ENCODE measurements at places on chromosomes 12 and 14.

- no peak for DNase-seq
Measured at GRCh38 chr12:104486363-104486750, 29.6 kb downstream of the CHST11 start.

DNA sequence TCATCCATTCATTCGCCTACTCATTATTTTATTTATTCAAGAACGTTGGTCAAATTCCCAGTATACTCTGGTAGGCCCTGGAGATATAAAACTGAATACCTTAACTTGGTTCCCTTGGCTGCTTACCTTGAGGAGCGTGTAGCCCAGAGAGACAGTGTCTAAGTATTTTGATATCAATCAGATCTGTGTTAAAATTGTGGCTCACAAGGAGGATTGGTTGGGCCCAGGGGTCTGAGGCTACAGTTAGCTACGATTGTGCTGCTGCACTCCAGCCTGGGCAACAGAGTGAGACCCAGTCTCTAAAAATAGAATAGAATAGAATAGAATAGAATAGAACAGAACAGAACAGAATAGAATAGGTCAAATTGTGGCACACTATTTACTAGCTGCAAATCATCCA, 438.4 kb downstream of the ADAMTS20 start:
- DNase-seq: no peak

- no peak for DNase-seq
Measured at GRCh38 chr12:132275110-132275531, 54.3 kb downstream of the GALNT9 start.

DNA sequence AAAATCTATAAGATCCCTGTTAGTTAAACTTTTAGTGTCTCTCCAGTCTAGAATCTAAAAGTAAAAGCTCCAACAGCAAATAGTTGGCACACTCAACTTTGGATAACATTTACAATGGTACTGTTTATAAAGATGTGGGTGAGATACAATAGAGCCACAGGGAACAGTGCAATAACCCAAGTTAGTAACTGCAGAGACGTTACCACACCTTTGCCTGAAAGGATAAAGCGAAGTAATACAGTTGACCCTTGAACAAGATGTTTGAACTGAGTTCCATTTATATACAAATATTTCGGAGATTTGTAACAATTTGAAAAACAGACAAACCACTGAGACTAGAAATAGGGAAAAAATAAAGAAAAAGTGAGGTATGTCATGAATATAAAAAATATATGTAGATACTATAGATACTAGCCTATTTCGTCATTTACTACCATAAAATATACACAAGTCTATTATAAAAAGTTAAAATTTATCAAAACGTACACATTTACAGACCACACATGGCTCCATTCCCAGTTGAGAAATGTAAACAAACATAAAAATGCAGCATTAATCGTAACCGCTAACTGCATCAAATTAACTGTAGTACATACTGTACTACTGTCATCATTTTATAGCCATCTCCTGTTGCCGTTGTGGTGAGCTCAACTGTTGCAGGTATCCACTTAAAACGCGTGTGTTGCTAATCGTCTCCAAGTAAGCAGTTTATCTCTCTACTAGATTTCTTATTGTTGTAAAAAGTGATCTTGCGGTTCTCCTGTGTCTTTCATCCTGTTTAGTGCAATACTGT, 56.5 kb upstream of the HIF1A start:
- DNase-seq: no peak

- DNase-seq: peak; percentile 93
Measured at GRCh38 chr12:75479963-75480461, 543 bp upstream of the GLIPR1 start.

DNA sequence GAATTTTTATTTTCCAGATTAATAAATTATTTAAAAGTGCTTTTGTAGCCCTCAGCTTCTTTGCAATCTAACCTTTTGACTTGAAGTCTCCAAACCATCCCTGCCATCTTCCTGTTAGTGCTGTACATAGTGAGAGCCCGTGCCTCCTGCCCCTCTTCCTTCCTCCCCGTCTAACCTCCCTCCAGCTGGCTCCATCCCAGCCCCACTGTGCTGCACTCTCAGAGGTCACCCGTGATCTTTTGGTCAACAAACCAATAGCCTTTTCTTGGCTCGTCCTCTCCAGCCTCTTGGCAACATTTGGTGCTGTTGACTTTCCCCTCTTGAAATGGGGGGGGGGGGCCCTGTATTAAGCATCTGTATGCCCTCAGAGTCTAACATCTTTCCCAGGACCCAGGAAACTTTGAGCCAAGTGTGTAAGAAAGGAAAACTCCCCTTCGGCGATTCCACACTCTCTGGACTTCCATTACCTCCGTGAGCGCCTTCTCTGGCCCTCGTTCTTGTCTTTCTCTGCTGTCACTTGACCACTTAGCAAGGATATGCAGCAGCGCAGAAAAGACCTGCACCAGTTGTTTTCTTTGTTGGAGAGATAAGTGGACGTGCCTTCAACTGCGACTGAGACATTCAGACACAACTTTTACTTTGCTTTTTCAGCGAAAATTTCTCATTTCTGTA, 44.1 kb downstream of the FBXW8 start:
- no peak for DNase-seq

DNA sequence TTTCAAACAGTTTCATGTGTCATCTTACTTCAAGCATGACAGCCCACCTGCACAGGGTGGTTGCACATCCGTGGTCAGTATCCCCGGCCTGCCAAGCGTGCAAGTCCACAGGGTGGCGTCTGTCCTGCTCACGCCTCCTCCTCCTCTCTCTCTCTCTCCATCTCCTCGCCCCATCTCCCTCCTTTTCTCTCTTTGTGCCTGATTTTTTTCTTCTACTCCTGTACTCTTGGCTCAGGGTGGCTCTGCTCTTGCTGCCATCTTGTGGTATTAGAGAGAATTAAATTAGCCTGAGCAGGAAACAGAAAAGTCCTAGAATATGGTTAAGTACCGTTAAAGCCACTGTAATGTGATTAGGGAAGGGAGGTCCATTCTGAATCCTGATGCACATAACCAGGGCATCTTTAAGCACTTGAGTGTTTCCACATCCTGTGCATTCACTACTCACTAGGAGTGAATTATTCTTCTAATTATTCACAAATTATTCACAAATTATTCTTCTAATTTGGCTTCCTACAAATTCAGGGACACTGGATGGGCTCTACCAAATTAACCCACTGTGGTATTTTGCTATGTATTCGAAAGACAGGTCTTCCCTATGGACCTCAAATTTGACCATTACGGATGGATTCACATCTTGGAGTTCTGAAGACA, 25.5 kb upstream of the DTX1 start:
- peak; percentile 74 for DNase-seq
